ENCODE measurements at places on chromosomes 13 and 19. TPM values are rescaled to one million over a fixed set of nuclear protein-coding genes. Genes with fewer than 3 reads are reported as not detected.

DNA sequence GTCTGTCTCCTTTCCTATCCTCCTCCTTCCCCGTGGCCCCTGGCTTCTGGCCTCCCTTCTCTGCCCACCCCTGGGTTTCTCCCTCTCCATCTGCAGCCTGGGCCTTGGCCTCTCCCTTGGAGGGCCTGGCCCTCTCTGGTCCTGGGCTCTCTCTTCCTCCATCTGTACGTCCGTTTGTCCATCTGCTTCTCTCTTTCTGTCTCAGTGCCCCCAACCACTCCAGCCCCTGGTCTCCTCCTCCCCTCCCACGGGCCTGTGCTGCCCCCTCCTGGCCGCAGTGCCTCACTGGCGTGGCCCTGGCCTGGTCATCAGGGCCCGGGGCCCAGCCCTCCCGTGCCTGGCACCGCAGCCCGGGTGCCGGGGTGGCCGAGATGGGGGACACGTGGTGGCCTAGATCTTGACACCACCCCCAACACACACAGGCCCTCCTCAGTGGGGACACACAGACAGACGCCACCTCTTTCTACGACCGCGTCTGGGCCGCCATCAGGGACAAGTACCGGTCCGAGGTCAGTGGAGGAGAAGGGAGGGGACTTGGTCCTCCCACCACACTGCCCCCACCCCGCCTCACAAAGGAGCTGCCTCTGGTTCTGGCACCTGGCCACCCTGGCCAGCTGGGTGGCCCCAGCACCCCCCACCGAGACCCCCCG lies 11.3 kb downstream of the PRKCSH start:
- DNase-seq: peak; percentile 94

- DNase-seq: no peak
These were observed 34.1 kb downstream of the SUGP2 start for GRCh38 chr19:18999016-18999758.

GRCh38 chr19:33464733-33465115 lies 56.9 kb downstream of the PEPD start:
- DNase-seq: no peak

DNA sequence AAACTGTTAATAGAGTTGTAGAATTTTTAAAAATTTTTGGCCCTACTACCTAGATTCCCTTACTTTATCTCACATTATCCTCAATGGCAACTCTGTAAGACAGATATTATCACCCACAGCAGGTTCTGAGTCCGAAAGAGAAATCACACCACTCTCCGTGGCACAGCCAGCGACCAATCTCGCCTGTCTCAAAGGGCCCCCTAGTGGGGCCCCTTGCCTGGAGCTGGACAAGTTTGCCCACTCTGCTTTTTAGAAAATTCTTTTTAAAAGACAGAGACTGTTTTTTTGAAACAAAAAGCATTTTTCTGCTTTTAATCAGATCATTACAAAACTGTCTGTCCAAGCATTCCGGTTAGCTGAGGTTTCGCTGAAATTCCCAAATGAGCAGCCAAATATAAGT lies 21.7 kb downstream of the PHF11 start:
- DNase-seq: no peak

- no peak for DNase-seq
These were observed 296.5 kb downstream of the ZNF536 start for GRCh38 chr19:30668521-30669155.

Gene MED4
- total RNA-seq: 57.1 TPM

Gene PABPC3
- total RNA-seq: 0.22 TPM

Gene CBLC
- total RNA-seq: not detected

GRCh38 chr19:33297401-33298145 lies 4.8 kb downstream of the CEBPA start:
- no peak for DNase-seq

- no peak for DNase-seq
These were observed 5.1 kb upstream of the MKNK2 start for GRCh38 chr19:2055931-2056836.

- DNase-seq: no peak
These were observed 24.8 kb upstream of the TMEM255B start for GRCh38 chr13:113734099-113734825.

- no peak for DNase-seq
These were observed 545.8 kb downstream of the LIG4 start for GRCh38 chr13:107669391-107669993.

Gene SMIM17
- 2.7 TPM for total RNA-seq

DNA sequence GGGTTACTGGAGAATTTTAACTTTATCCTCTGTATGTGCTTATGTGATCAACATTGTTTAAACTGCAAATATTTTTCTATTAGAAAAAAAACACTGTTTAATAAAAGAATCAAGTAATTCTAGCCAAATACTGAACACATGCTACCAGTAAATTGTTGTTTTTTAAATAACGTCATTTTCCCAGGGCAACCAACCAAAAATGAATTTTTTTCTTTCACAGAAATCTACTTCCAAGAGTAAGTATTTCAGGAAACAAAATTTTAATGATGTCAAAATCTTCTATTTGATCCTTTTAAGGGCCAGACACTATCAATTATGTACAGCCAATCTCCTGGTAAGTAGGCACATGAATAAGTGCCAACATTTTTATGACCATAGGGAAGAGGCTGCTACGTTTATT lies 57.1 kb downstream of the TUBGCP3 start:
- no peak for DNase-seq

Gene MYPOP
- total RNA-seq: 7.1 TPM

- no peak for DNase-seq
These were observed 83.9 kb downstream of the MUC16 start for GRCh38 chr19:8926341-8926740.

DNA sequence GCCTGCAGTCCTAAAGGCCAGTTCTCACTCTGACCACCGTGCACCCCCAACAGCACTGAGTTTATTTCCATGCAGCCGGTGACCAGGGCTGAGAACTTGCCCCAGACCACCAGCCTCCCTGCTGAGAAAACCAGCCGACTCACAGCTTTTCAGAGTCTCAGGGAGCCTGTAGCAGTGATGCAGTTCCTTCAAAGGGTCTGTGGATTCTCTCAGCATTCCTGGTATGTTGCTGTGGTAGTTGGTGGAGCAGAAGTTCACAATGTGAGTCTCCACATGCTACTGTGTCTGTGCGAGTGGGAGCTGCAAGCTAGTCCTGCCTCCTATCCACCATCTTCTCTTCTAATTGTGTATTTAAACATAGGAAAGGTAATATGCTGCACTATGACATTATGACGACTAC lies 254.9 kb upstream of the KLF12 start:
- DNase-seq: no peak

DNA sequence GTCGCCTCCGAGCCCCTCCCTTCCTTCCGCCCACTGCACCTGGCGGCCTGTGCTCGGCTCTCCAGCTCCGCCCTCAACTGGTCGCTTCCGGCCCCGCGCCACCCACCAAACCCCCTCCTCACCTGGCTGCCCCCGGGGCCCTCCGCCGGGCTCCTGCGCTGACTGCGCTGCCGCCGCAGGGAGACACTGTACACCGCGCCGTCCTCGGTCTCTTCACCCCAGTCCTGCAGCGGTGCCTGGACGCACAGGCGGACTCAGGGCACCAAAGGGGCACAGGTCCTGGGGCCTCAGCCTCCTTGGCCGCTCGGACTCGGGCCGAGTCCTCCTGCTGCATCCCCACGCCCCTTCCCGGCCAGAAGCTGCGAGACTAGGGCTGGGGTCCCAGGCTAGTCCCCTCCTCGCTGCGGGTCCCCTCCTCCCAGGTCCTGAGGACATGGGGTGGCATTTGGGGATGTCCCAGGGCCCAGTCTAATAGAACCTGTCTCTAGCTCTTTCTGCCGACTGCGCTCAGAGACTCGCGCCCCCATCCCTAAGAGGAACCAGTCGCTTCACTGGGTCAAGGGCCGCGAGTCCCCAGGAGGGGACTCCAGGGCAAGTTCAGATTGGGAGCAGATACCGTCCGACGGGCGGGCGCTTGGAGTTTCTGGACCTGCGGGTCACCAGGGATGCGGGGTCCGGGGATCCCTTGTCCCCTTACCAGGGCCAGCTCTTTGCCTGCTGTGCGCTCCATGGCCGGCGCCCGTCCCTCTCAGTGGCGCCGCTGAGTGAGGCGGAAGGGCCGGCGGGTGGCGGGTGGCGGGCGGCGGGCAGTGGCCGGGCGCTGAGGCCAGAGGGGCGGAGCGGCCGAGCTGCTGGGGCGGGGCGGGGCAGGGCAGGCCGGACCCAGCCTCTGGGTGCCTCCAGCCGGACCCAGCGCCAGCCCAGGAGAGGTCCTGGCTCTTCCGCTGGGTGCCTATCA lies at the start of gene RGL3:
Gene RGL3, minus strand, starts transcription at position 766 of the 958 bp plus-strand sequence. Its CDS starts 36 bp downstream, at position 730.
- peak; percentile 60 for DNase-seq

- no peak for DNase-seq
These were observed 1.4 kb downstream of the PARP4 start for GRCh38 chr13:24511019-24511815.

Gene CGB5
- not detected for total RNA-seq

- DNase-seq: no peak
These were observed 83.1 kb downstream of the ATP11A start for GRCh38 chr13:112772929-112773328.

DNA sequence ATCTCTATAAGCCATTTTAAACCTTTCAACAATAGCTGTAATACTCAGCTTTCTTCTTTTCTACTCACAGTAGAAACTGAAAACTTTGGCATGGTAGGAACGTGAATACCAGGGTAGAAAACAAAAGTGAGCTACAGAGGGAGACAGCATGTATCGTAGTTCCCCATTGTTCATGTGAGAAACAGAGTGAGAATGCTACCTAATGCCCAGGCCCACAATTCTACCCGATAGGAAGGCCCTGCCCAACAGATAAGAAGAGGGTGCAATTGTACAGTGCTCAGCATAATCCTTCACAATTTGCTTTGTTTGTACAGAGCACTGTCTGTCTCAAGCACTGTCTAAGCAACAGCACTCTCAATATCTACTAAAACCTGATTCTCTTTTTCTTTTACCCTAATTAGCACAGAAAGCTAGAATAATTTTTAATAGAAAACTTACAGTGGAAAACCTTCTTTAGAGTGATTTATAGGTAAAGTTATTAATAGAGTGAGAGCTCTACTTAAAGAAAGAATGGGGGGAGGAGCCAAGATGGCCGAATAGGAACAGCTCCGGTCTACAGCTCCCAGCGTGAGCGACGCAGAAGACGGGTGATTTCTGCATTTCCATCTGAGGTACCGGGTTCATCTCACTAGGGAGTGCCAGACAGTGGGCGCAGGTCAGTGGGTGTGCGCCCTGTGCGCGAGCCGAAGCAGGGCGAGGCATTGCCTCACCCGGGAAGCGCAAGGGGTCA lies 322.3 kb downstream of the EFNB2 start:
- no peak for DNase-seq

DNA sequence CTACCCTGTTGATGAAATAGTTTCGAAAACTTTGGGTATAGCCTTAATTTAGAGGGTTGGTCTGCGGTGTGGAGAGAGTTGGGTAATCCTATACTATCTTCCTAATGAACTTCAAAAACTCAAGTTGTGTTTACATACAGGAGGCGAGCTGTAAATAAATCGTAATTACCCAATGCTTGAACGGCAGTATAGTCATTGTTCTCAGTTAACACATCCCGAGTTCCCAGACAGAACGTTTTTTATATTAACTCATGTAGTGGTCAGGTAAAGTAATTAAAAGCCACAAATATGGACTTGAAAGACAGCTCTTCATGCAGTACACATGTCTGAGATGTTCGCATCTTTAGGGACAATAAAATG lies 1.5 kb downstream of the PDS5B start:
- no peak for DNase-seq

DNA sequence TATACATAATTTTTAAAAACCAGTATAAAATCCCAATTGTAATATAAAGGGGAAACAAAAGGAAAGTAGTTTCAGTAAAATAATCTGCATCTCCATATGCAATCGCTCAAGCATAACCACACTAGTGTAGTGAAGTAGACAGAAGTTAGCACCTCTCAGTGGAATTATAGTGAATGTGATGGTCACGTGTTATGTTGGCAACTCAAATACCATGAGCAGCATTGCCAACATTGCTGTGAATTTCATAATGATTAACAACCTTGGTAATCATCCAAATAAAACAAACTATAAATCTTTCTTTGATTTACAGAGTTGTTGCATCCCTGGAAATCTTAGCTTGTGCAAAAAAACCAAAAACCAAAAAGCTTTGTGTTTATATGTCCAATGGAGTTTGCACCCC lies 77.3 kb upstream of the SIAH3 start:
- no peak for DNase-seq

Gene ELAVL3
- total RNA-seq: 633 TPM

DNA sequence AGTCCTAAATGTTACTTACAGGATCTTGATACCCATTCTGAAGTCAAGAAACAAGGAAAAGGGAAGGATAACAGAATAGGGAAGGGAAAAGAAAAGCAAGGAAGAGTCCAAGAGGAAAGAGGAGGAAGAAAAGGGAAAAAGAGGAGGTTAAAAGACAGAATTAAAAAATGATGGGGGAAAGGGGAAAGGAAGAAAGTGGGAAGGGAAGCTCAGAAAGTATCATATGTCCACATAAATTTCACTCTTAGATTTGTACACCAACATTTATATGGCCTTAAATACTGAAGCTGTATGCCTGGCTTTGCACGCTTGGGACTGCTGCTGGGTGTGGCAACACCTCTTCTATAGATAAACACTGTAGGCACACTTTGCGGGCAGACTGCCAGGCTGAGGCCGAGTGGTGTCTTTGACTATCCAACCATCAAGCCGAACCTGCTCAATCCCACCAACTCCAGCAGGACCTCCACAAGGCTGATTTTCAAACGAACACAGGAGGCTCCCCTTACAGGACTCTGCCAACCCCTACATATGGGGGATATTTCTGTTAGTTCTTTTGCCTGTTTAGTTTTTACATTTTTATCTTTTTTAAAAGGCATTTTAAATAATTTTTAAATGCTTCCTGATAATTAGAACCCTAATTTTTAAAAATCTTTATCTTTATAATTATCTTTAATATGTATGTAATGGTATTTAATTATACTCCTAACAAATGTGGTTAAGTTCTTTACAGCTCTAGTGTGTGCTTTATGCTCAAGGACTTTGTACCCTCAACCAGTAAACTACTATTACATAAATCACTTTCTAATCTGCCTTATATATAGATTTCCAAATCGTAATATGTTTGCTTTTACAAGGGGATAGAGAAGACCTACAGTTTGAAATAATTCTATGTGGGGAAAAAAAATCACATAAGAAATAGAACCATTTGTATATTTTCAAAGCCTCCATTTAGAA lies 154.2 kb downstream of the DIAPH3 start:
- DNase-seq: no peak

DNA sequence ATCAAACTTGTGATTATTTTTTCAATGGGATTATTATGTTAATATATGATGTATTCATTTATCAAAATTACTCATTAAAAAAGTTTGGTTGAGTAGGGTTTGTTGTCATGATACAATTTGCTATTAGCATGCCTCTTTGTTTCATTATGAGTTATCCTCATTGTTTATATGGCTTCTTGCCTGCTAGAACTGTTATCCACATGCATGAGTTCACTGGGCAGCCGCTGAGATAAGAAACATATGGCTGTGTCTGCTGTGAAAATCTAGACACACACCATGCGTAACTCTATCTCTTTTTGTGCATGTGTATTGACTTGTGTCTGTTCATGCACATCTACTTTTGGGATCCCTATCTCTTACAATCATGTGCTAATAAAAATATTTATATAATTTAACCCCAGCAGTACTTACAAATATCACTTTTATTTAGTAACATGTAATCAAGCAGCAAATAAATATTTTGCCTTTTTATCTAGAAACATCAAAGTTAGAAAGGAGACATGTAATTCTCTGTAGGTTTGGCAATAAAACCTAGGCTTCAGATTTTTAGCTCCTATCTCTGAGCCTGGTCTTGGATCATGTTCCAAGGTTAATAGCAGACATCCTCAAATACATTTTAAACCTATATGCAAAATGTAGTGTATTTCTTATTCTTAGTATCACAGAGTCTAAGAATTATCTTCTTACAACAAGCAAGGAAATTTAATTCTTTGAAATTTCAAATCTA lies 11.2 kb upstream of the KLF12 start:
- no peak for DNase-seq

GRCh38 chr13:20489185-20489820 lies 36.4 kb downstream of the CRYL1 start:
- no peak for DNase-seq
